ENCODE measurements at places on chromosomes 11 and 22.

- no peak for DNase-seq
Measured at GRCh38 chr11:27409049-27409448, 46.0 kb upstream of the CCDC34 start.

DNA sequence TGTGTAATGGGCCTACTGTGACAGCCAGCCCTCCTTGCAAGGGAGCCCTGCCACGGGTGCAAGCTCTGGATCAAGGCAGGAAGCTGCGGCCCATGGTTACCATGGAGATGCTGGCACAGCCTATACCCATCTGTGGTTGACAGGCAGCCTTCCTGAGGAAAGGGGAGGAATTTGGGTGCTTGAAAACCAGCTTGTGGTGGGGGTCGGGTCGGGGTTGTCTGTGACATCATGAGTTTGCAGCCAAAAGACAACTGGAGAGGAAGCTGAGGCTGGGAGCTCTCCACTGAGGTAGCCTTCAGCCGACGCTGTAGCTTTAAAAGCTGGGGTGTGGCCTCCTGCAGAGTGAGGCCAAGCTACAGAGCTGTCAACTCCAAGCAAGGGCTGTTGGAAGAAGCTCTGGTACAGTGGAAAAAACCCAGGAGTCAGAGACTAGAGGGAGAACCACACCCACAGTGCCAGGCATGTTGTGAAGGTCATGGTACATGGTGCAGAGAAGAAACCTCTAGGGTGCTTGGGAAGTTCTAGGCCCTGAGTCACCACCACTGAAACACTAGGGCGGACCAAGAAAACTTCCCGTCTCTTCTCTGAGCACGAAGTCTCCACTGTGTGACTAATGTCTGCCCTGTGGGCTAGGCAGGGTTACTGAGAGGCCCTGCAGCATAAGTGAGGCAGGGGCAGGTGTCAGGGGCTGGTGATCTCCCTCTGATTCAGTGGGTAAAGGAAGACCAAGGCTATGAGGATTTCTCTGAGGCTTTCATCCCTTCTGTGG is 10.8 kb upstream of the LDHA start:
- DNase-seq, result peak; percentile 95

DNA sequence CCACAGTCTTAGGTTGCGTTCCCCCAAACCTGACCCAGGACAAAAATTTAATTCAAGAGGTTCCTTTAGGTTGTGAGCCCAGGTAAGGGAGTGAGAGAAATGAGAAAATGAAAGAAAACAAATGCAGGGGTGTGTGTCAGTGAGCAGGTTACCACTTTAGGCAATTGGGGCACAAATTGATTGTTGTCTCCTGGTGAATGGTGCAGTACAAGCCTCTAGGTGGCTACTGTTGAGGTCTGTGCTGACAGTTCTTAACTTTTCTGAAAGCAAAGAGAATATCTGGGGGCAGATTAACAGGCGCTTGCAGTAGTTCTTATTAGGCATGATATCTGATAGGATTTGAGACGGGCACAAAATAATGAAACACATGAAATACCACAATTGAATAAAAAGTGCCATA is 894.6 kb downstream of the FAM181B start:
- DNase-seq, result no peak

GRCh38 chr11:61509043-61510029 is 787 bp downstream of the LRRC10B start:
- peak; percentile 74 for DNase-seq

DNA sequence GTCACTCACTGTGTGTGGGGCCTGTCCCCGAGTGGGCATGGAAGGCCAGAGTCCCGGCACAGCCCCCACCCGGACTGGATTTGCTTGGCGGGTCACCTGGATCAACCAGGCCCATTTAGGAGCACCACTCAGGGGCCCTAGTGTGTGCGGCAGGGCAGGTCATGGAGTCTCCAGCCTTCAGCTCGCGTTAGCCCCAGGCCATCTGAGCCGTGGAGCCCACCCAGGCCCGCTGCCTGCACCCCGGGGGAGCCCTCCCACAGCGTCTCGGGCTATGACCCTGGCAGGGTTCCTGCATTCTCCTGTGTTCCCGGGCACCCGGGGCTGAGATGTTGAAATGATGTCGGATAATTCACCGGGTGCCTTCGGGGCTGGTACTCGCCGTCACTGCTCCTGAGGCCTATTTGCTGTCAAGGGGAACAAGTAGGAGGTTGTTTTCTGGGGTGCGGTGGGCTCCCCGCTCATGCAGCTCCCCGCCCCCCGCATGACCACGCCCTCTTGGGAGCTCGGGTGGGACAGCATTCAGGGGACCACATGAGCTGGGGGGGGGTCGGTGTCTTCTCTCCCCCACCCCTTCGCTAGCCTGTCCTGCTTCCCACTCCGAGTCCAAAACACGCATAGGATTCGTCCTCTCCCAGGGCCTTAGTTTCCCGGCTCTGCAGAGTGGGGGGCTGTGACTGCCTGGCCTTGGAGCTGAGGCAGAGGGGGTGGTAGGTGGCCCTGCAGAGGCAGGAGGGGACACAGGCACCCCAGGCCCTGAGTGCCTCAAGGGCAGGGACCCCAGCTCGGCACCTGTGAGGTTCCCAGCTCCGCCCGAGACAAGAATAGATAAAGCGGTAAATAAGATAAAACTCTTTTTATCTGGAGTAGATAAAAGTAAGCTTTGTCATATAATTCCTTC is 77.2 kb downstream of the KCNQ1 start:
- no peak for DNase-seq

- DNase-seq, result no peak
Measured at GRCh38 chr22:50572965-50573364, 5.3 kb downstream of the CPT1B start.

DNA sequence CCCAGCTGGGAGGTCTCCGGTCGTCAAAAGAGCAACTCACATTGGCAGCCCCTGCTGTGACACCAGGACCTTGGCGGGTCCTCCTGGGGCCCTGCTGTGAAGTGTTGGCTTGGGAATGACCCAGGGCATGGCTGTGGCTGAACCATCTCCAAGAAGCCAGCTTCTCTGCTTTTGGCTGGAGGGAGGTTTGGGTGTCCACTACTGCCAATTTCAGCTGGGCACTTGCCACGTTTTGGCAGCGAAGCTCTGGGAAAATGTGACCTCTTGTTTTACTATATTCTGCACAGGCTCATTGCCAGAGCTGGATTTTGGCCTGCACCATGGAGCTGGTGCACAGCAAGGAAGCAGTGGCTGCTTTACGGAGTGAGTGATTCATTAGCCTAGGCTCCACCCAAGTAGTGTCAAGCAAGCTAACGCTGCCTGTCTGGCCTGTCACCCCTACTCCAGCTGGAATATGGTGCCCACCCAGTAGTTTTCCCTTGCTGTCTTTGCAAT is 24.3 kb upstream of the SMCO4 start:
- DNase-seq, result no peak

GRCh38 chr11:116344601-116345000 is 428.2 kb downstream of the BUD13 start:
- no peak for DNase-seq

GRCh38 chr11:8096575-8096974 is 15.6 kb downstream of the TUB start:
- no peak for DNase-seq

- DNase-seq, result peak; percentile 76
Measured at GRCh38 chr22:29901354-29901753, 18.4 kb downstream of the MTMR3 start.
